Cortex of kidney (tissue), 1 donor: ENCODE measurements at places on chromosomes 1 and 21.

- DNase-seq, result no peak
Measured at GRCh38 chr1:194013561-194013960, 827.1 kb upstream of the B3GALT2 start.

DNA sequence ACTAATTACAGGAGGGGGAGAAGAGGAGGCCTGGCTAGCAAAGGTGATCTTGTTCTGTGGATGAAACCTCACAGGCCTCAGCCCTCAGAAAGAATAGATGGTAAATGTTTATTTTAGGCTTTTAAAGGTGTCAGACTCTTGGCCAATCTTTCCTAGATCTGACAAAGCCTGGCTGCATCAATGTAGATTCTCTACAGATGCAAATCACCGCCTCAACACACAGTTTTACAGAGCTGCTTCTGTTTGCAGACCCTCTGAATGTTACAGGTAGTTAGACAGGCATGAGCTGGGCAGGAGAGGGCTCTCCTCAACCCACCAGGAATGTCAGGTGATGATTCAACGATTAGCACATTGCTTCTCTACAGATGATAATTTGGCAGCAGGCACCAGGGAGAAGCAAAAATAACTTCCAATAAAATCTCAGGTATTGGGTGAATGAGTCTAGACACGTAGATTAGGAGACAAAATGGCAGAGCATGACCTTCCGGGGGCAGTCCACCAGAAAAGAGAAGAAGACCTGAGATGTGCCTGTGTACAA, 105.4 kb upstream of the VANGL1 start:
- DNase-seq, result no peak

DNA sequence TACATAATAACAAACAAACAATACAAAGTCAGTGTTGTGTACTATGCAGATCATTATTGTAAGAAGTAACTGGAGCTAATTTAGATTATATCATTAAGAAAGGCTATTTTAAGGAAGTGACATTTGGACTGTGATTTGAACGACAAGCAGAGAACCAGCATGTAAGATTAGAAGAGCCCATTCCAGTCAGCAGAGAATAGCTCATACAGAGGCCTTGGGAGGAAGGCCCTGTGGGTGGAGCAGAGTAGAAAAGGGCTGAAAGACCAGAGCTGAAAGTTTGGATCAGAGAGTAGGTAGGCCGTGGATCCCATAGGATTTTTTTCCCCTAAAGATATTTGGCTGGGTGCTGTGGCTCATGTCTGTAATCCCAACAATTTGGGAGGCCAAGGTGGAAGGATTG, 190.1 kb downstream of the OMA1 start:
- DNase-seq, result no peak

GRCh38 chr1:168428063-168428731, 115.6 kb downstream of the XCL2 start:
- DNase-seq, result no peak

DNA sequence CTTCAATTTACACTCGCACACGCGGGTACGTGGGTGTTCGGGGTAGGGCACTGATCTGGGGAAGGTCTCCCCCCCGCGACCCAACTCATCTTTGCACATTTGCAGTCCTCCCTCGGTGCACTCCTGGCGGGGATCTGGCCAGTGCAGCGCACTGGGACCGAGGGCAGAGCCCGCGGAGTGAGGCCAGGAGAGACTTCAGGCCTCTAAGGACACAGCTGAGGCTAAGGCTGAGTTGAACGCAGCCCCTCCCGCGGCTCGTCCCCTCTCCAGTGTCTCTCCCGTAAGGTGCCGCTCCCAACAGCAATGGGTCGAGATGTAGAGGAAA, 936 bp upstream of the NCAM2 start:
- no peak for DNase-seq

DNA sequence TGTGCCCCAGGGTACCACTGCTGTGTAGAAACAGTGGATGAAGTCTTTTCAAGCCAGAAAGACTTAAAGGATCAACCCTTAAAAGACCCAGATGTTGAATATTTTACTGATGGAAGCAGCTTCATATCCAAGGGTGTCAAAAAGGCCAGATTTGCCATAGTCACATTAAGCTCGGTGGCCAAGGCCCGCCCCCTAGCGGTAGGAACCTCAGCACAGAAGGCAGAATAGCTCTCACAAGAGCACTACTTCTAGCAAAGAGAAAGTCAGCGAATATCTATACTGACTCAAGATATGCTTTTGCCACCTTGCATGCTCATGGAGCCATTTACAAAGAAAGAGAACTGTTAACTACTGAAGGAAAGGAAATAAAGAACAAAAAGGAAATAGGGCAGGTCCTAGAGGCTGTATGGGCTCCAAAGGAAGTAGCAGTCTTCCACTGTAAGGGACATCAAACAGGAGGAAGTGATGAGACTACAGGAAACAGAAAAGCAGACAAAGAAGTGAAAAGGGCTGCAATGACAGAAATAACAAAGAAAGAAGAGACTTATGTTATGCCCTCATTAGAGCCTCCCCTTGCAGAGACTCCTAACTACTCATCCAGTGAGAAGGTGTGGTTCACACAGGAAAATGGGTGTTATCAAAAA, 90.5 kb downstream of the LIPI start:
- no peak for DNase-seq

GRCh38 chr1:154851392-154852177, 18.5 kb downstream of the KCNN3 start:
- DNase-seq, result no peak

DNA sequence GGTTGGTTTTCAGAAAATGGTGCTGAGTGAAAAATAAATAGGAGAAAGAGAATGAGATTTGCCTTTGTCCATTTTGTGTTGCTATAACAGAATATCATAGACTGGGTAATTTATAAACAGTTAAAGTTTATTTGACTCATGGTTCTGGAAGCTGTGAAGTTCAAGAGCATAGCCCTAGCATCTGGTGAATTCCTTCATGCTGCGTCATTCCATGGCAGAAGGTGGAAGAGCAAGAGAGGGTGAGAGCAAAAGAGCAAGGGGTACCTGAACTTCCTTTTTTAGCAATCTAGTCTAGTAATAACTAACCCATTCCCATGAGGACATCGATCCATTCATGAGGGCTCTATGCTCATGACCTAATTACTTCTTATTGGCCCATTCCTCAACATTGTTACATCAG, 209.1 kb upstream of the ZP4 start:
- DNase-seq, result no peak

DNA sequence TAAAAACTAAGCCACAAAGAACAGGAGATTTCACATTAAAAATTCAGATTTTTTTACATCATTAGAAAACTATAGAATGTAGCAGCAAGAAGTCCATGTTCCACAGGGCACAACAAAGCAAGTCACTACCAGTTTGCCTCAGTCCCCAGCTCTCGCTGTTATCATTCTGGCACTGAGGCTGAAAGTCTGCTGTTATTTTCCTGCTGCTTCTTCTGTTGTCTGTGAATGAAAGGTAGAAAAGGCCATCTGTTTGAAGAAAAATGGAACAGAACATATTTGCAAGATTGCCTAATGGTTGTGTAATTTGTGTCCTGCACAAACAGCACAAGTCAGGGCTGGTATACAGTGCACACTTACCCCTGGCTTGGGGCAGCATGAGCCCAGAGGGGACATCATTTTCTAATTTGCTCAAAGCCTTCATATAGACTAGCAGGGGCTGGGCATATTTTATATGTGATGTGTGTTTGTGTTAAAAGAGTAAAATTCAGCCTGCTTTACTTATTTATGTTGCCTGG, 105.6 kb upstream of the COG2 start:
- DNase-seq, result no peak

DNA sequence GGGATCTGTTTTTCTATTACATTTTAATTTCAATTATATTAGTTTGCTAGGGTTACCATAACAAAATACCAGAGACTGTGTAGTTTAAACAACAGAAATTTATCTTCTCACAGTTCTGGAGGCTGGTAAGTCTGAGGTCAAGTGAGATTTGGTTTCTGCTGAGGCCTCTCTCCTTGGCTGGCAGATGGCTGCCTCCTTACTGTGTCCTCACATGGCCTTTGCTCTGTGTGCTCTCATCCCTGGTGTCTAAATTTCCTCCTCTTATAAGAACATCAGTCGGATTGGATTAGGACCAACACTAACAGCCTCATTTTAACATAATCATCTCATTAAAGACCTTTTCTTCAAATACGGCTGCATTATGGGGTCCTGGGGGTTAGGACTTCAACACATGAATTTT, 195.2 kb upstream of the CHODL start:
- no peak for DNase-seq

- no peak for DNase-seq
Measured at GRCh38 chr1:10900691-10901090, 104.2 kb upstream of the CASZ1 start.

GRCh38 chr1:50976111-50976889, 6.3 kb downstream of the CDKN2C start:
- no peak for DNase-seq

DNA sequence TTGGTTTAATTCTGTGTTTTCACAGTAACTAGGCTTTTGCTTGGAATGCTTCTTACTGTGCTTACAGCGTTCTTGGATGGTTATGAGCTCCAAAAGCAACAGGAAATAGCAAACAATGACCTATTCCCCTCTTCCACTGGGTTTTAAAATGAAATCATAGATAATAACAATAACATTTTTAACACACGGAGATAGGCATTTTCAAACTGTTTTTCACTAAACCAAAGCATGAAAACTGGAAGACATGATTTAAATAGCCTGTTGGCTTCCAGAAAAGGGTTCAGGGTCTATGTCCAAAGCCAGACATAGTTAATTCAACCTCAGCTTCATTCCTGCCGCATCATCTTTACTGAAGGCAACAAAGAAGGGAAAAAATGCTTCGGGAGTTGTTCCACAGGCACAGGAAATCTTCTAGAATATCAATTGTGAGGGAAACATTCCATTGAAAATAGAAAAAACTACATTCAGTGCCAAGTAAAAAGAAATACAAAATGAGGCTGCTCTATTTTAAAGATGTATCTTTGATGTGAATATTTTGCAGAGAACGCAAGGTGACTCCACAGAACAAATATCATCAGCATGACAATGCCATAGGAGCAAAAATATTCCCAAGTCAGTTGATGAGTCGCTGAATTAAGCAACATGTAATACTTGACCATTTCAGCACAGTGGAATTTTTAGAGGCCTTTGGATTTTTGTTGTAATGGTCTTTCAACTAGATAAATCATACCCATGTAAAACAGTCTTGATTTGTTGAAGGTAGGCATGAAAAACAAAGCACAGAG, 80.7 kb downstream of the NID1 start:
- no peak for DNase-seq

- DNase-seq, result no peak
Measured at GRCh38 chr1:5388622-5389021, 603.6 kb downstream of the NPHP4 start.

GRCh38 chr1:15311880-15312279, 64.9 kb downstream of the FHAD1 start:
- DNase-seq, result no peak

DNA sequence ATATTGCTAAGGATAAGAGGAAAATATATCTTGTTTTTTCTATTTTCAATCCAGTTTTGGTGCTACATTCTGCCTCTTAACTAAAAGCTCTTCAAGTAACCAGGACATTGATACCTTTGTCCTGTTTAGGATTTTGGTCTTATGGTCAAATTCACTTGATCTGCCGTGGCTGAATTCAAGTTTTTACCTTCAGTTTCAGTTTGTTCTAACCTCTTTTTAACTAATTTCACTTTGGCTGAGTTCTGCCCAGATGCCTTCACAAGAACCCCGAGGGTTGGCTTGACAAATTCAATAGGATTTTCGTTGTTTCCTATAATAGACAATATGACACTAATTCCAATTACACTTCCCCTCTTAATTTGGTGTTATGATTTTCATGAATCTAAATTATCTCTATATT, 84.5 kb upstream of the C1orf21 start:
- no peak for DNase-seq

DNA sequence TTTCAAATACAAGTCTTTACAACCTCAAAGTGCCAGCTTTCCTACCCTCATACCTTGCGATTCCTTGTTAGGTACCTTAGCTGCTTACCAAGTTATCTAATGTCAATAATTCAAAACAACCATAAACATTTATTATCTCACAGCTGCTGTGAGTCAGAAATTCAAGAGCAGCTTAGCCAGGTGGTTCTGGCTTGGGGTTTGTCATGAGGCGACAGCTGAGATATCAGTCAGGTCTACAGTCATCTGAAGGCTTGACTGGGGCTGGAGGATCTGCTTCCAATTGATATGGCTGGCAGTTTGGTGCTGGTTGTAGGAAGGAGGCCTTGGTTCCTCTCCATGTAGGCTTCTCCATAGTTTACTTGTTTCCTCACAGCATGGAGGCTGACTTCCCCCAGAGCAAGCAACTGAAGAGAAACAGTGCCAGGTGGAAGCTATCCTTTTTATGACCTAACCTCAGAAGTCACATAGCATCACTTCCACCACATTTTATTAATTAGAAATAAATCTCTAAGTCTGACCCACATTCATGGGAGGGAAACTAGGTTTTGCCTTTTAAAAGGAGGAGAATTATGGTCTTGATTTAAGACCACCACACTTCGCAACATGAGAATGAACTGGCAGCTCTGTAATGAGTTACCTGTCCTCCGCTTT, 103.3 kb upstream of the FGGY start:
- no peak for DNase-seq

GRCh38 chr1:40986328-40986783, 6.9 kb downstream of the CTPS1 start:
- no peak for DNase-seq

GRCh38 chr1:35069746-35070145, 9.4 kb upstream of the ZMYM1 start:
- no peak for DNase-seq

GRCh38 chr1:40980453-40981121, 1.1 kb downstream of the CTPS1 start:
- no peak for DNase-seq

DNA sequence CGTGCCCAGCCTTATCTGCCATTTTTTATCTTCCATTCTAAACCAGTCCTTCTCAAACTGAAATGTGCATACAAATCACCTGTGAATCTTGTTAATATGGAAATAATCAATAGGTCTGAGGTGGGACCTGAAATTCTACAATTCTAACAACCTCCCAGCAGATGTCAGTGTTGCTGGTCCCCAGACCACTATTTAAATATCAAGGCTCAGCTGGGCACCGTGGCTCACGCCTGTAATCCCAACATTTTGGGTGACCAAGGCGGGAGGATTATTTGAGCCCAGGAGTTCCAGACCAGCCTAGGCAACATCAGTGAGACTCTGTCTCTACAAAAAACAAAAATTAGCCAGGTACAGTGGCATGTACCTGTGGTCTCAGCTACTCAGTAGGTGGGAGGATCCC, 4.1 kb downstream of the UQCRHL start:
- no peak for DNase-seq

- DNase-seq, result no peak
Measured at GRCh38 chr1:3645247-3645646, 4.7 kb downstream of the WRAP73 start.
